HCT116 (cell line): ENCODE measurements at places on chromosomes 3 and 15.

GRCh38 chr3:127114337-127115070 lies 78.4 kb upstream of the PRR23E start:
- DNase-seq = no peak

- no peak for DNase-seq
Measured at GRCh38 chr3:195221876-195222617, 48.9 kb downstream of the XXYLT1 start.

DNA sequence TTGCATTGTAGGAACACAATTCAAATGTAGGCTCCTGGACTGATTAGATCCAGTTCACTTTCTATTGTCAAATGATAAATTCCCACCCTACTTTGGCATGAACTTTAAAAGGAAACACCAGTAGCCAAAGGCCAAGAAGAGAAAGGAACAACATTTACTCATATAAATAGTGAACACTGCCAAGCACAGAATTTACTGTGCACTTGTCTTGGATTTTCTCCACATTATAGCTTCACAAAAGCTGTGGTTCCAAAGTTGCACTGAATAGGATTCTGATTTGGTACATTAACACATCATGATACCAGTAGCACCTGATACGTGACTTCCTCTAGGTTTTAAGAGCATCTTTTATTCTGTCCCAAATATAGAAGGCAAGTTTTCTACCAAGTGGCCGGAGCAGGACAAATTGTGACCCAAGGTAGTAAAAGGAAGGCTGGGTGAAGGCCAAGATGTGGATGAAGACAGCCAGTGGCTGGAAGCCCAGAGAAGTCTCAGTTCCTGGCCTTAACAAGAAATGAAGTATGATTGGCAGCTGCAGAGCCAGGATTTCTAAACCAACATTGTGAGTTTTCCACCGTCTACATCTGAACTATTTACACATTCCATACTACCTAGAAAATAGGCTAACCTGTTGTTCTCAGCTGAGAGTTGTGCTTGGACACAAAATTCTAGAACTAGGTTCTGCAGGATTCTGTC lies 206.7 kb downstream of the THRB start:
- no peak for DNase-seq

GRCh38 chr3:114456742-114457141 lies 162.9 kb downstream of the TIGIT start:
- DNase-seq = no peak

GRCh38 chr3:113013593-113013992 lies 22.8 kb downstream of the GTPBP8 start:
- no peak for DNase-seq

GRCh38 chr3:42721690-42722089 lies 19.1 kb upstream of the HHATL start:
- DNase-seq = no peak

- DNase-seq = no peak
Measured at GRCh38 chr15:91983729-91984340, 130.3 kb downstream of the SLCO3A1 start.

- DNase-seq = no peak
Measured at GRCh38 chr15:100309109-100310040, 32.4 kb downstream of the ADAMTS17 start.

- DNase-seq = no peak
Measured at GRCh38 chr15:98438326-98438725, 210.0 kb upstream of the IGF1R start.

DNA sequence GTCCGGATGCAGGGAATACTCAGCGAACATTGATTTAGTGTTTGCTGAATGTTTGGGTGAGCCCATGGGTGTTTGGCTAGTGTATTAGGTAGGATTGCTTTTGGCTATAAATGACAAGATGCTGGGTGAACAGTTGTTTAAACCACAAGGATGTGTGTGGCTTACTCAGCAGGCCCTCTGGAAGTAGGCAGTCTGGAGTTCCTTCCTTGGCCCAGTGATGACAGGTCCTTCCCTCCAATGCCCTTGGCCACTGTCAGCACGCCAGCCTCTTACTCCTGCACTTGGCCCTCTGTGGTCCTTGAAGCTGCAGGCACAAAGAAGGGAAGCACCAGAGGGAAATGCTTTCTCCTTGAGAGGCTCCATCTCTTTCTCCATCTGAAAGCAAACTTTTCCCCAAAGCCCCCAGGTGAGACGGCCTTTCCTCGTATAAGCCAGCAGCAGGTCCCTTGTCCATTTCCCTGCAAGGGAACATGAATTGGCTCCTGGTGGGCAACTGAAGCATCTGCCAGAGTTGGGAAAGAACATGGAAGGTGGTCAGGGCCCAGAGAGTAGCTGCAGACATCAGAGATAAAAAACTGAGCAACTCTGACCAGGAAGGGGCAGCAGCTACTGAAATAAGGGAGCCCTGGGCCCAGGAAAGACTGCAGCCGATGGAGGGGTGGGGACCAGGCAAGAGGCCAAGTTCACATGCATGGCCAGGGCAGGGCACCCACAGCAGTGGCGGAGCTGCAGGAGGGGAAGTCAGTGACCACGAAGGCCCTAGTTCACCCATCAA lies 105.0 kb downstream of the TPRA1 start:
- no peak for DNase-seq

DNA sequence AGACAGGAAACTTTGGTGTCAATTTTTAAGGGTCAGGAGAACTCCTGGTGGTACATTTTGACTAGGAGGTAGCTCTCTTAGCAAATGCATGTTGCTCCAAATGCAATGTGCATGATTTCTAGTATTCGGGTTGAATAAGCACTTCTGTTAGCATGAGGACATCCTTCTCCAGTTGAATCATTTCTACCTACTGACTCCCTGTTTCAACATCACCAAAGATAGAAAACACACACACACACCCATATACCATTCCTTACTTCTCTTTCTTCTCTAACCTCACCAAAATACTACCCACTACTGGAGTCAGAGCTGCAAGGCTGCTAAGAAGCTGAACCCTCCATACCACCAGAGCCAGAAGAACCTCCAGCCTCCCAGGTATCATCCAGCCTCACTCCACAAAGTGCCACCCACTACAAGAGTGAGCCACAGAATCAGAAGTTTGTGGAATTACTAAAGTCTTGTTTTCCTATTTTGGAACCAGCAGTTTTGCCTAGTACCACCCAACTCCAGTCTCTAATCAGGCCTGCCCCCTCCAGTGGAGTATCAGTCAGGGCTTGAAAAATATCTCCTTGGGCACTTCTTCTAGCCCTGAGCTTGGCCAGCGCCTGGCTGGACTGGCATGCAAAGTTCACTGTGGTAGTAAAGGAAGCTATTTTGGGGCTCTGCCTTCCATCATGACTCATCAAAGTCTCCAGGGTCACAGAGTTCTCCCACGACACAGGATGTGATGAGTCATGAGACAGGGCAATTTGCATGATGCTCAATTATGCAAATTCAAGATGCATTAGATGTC lies 110.3 kb downstream of the CYP19A1 start:
- DNase-seq = peak; percentile 54

DNA sequence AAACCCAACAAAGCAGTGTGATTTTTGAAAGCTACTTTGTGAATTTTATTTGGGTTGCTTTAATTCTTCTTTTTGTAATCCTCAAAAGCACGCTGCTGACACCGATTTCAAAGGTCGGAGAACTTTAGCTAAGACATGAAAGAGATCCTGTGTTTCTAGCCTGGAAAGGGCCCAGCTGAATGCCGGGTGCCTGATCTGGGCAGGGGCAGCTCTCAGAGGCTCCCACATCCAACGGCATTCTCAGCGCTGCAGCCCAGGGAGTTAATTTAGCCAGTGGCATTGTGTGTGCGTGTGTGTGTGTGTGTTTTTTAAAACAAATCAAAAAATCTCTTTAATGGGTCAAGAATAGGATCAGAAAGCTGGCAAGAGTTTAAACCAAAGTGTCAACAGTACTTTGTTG lies 6.6 kb downstream of the RBP1 start:
- no peak for DNase-seq

- no peak for DNase-seq
Measured at GRCh38 chr15:72857331-72858063, 73.9 kb upstream of the ADPGK start.

- no peak for DNase-seq
Measured at GRCh38 chr3:154223519-154223918, 100.8 kb downstream of the DHX36 start.

- DNase-seq = no peak
Measured at GRCh38 chr3:3599016-3599415, 200.2 kb upstream of the LRRN1 start.

DNA sequence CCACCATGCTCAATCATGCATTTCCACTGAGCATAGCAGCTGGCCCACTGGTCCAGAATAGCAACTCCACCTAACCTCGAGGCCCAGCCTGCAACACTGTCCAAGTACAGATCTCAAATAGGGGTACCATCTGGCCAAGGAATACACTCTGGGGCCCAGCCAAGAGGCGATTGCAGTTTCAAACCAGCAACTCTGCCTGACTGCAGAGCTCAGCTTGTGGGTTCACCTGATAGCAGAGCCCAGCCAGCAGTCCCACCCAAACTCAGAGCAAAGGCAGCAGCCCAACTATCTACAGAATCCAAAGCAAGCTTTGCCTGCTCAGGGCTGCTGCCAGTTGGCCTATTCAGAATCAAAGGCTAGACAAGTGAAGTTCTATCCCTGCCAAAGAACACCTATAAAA lies 30.5 kb downstream of the POLQ start:
- DNase-seq = no peak

DNA sequence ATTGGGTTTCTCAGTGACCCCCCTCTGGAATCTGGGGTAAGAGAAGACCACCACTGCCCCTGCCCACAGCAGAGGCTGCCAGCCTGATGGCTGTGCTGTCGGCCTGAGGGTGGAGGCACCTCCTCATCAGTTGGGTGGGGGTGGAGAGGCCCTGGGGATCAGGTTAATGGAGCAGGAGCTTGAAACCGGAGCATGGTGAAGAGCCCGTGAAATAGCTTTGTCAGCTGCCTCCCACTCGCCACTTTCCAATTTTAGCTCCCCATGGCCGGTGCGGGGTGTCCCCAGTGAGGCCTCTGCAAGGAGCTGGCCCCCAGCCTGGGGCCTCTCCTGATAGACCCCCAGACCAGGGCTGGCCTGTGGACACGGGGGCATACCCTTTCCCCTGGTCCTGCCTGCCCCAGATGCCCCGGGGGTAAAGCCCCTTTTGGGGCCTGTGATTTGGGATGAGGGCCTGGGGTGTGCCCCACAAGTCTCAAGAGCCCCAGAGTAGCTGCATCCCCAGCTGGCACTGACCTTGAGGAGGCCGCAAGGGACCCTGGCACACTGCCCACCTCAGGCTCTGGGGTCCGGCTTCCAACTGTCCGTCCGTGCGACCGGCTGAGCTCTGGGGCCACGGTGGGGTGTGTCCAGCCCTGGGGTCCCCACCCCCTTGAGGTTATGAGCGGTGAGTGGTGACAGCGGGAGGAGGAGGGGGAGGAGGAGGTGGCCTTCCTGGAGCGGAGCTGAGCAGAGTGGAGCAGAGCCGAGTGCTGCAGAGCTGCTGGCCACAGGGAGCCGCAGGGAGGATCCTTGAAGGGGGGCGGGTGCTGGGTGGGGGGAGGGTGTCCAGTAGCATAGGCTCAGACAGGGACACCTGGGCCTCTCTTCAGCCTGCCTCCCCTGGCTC lies at the start of gene HHATL:
TSS of gene HHATL (minus strand) at position 733 of the 886 bp plus-strand sequence. CDS start 1,972 bp downstream, outside the sequence.
- DNase-seq = no peak

DNA sequence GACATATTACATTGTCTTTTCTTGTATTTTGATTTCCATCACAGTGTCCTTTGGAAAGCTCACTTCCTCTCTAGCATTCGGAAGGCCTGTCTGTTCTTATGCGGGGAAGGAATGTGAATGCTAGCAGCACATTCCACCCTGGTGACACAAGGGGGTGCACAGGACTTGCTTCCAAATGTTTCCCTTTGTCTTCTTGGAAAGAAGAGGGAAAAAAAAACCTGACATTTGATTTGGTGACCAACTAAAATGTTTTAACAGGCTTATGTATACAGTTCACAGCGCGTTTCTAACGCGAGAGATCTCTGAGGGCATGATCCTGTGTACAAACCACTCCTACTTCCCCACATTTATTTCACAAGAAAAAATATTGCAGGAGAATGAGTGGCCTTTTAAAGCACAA lies 107.6 kb upstream of the FXR1 start:
- DNase-seq = peak; percentile 8

GRCh38 chr15:85499371-85499887 lies 119.0 kb downstream of the AKAP13 start:
- DNase-seq = no peak

DNA sequence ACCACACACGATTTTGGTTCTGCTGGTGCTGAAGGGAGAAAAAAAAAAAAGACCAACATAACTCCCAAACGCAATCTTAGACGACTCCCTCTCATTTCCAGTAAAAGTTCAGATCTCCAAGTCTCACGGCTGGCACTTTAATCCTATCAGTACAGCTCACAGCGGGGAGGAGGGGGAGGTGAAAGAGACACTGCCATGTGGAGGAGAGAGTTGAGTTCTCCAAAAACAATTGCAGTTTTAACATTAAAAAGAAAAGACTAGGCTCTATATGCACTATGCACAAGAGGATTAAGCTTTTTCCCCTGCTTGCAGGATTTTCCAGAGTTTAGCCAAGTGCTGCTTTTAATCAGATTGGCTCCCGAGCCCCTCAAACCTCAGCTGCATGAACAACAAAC lies 16.8 kb downstream of the BMF start:
- DNase-seq = no peak

DNA sequence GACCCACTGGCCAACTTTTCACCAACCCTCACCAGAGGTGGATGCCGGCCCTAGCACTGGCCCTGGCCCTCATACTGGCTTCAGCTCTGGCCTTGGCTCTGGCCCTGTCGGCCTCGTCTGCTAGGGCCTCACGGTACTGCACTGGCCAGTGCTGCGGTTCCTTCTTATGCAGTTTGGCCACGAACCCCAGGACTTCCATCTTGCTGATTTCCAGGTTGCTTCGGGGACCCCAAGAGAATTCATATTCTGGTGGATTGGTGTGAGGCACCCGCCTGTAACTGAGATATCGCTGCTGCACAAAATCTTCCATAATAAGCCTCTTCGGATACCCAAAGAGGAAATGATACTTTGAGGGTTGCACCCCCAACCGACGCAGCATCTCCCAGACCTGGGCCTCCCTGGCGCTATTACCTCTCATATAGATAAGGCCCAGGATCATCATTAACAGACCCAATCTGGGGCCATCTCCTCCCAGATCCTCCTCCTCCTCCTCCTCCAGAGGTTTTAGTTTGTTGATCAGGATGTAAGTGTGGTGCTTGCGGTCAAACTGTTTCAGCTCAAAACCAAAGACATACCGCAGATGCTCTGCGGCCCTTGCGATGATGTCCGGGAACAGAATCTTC lies 883 bp downstream of the MAGEF1 start:
- DNase-seq = no peak

DNA sequence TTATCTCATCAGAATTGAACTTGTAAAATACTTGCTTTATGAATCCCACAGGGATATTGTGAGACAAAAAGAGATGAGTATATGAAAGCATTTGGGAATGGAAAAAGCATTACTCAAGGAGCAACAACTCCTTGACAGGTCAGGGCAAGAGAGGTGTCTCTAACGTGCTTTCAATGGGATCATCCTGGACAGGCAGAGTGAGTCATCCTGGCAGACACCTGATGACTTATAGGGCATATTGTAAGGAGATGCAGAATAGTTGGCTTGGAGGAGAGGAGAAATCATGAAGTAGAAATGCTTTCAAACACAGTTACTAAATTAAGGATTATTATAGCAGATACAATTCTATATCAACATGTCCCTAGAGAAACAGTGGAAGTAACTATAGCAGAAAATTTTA lies 71.9 kb upstream of the THSD4 start:
- DNase-seq = no peak
